BE2C (cell line): ENCODE measurements at places on chromosomes 5 and 9.

- no peak for DNase-seq
These were observed 169.4 kb upstream of the CCNH start for GRCh38 chr5:87582149-87582548.

GRCh38 chr9:134627417-134628353 is 13.9 kb upstream of the COL5A1 start:
- peak; percentile 5 for DNase-seq

DNA sequence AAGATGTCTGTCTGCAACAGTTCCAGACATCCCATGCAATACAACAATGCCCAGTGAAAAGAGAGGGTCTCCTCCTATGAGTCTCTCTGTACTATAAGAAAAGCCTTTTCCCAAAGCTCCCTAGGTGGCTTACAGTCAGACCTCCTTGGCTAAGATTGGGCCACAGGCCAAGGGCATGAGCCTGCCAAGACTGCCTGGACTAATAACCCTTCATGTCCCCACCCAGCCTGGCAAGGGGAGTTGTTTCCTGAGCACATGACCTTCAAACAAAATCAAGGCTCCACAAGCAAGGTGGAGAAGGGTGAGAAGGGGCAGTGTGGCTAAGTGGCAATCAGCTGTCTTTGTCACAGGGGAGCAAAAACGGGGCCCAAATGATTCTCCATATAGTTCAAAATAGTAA is 75.6 kb upstream of the ZSWIM6 start:
- no peak for DNase-seq

- no peak for DNase-seq
These were observed 48.6 kb downstream of the UBE2QL1 start for GRCh38 chr5:6497262-6497661.

DNA sequence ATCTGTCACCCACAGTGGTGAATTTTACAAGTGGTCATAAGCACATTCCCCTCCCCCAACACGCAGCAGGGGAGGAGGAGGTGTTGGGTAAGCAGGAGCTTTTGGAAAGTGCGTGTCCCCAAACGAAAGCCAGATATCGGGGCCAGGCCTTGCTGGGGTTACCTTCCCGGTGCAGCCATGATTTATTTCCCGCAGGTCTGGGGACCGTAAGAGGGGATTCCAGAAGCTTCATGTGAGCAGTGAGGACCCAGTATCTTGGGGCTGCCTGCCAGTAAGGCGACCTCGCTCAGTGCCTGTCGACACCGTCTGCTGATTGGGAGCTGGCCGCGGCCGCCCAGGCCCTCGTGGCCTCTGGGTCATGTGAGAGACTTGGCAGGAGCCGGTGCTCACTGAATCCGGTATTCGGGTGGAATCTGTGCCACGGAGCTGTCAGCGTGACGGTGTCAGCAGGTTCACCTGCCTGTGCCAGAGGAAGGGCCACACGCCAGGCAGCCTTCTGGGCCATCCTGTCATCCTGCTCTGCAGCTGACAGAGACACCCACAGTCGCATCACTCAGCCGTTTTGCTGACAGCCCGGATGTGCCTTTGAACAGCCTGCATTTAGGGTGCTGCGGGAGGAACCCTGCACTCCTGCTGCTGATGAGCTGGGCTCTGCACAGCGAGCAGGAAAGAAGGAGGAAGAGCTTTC is 37.3 kb downstream of the SEC61B start:
- peak; percentile 65 for DNase-seq

- no peak for DNase-seq
These were observed 55.1 kb downstream of the MEGF9 start for GRCh38 chr9:120659209-120659608.

GRCh38 chr9:127942216-127943010 is 4.8 kb upstream of the DPM2 start:
- DNase-seq, result peak; percentile 80

GRCh38 chr5:133624316-133624715 is 12.0 kb upstream of the FSTL4 start:
- no peak for DNase-seq

- DNase-seq, result peak; percentile 78
These were observed 140.8 kb upstream of the OTULINL start for GRCh38 chr5:14440582-14441431.

- DNase-seq, result no peak
These were observed 38.2 kb upstream of the GRAMD2B start for GRCh38 chr5:126384985-126385384.

GRCh38 chr5:125579182-125579581 is 832.7 kb upstream of the ZNF608 start:
- no peak for DNase-seq

- no peak for DNase-seq
These were observed 6.0 kb downstream of the LRRC8A start for GRCh38 chr9:128887914-128888350.

GRCh38 chr9:96460470-96460869 is 10.5 kb downstream of the HABP4 start:
- DNase-seq, result no peak

GRCh38 chr5:113678202-113678601 is 164.7 kb downstream of the YTHDC2 start:
- DNase-seq, result no peak

DNA sequence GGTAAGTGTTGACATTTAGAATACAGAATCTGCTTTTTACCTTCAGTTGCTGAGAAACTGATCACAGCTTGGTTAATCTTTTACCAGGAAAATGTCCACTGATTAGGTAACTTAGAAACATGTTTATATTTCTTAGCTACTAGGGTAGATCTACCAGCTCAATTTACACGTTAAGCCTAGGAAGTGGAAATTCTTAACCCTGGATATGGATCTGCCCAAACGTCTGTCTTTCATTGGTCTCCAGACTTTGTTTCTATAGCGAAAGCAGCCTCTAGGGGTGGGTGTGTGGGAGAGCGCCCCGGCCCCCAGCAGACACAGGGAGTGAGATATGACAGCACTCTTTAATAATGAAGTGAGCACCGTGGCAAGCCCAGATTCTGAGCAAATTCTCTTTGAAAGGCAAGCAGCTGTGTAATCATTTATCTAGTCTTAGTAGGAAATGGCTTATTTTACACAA is 141.6 kb upstream of the ZNF608 start:
- DNase-seq, result peak; percentile 47

DNA sequence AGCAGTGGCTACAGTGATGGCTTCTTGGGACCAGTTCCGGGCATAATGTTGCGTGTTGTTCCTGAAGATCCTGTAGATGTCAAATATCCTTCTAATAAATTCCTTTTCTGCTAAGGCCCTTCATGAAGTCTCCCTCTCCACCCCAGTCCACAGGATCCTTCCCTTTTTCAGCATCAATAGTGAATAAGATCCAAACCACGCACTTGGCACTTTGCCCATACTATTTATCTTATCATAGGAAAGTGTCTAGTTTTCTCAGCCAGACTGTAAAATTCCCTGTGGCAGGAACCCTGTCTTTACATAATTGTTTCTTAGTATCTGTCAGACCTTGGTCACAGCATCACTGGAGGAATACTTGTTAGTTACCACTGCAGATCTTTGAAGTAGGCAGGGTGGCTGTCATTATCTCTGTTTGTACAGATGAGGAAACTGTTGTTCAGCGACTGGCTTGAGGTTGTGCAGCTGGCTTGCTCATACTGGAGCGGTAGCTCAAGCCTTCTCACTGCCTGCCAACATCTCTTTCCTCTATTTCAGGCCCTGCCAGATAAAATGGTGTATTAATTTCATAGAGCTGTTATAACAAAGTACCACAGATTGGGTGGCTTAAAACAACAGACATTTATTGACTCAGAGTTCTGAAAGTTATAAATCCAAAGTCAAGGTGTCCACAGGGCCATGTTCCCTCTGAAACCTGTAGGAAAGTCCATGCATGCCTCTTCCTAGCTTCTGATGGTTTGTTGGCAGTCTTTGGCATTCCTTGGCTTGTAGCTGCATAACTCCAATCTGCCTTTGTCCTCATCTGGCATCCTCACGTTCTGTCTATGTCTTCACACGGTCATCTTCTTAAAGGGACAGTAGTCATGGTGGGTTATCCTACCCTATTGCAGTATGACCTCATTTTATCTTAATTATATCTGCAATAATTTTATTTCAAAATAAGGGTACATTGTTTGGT is 33.5 kb upstream of the APC start:
- no peak for DNase-seq

DNA sequence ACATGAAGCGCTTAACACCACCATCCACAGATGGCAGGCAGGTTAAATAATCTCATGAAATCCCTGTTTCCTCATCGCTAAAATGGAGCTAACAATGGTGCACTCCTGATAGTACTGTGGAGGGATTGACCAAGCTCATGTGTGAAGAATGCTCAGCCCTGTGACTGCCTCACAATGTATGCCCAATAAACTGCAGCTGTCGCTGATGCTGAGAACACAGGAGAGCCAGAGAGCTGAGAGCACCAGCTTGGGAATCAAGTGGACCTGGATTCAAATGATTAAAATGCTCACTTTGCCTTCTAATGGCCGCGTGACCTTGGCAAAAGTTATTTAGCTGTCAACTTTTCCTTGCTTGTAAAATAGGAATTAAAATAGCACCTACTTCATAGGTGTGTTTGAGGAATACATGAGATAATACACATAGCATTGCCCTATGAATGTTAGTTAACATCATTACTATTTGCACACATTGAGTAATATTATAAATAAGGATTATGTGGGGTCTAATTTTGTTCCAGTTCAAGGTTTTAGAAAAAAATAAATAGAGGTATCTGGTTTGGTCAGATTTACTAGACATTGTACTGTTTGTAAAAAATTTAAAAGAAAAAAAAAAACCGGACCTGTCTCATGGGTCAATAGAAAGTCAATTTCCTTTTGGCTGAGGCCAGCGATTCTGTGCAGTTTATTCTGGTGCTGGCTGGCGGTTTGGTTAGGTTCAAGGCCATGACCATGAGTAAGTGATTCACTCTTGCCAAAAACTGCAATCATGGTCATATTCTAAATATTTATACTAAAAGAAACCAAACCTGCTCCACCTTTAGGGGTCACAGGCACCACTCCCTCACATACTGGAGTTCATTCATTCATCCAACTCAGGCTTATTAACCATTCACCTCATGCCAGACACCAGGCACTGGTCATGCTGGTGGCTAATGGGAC is 101.3 kb downstream of the SH3TC2 start:
- DNase-seq, result no peak

DNA sequence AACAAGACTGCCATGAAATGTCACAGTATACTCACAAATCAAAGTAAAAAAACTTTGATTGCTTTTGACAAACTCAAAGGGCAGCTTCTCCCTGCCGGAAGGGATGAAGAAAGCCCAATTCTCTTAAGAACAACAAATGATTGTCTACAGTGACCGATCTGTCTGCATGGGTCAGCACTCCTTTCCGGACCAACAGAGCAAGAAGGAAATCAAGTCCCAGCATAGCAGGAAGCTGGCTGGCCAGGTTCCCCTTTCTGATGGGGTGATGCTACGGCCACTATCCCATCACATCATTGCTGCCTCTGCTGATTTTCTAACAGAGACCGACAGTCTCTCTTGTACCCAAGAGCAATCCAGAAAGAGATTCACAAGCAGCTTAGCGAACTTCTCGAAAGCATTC is 692 bp downstream of the C1QTNF3 start:
- no peak for DNase-seq

- no peak for DNase-seq
These were observed 72.1 kb downstream of the MRPL36 start for GRCh38 chr5:1727571-1727970.

DNA sequence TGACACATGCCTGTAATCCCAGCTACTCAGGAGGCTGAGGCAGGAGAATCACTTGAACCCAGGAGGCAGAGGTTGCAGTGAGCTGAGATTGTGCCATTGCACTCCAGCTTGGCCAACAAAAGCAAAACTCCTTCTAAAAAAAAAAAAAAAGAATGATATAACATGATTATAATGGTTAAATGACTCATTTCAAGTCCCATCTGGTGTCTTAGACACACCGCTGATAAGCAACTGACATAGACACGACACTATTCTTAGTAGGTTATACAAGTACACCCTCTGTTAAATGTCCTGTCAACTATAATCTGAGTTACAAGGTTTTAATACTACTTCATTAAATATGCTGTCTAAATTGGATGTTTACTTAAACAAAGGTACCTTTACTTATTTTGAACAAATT is 405.3 kb upstream of the CLINT1 start:
- no peak for DNase-seq

DNA sequence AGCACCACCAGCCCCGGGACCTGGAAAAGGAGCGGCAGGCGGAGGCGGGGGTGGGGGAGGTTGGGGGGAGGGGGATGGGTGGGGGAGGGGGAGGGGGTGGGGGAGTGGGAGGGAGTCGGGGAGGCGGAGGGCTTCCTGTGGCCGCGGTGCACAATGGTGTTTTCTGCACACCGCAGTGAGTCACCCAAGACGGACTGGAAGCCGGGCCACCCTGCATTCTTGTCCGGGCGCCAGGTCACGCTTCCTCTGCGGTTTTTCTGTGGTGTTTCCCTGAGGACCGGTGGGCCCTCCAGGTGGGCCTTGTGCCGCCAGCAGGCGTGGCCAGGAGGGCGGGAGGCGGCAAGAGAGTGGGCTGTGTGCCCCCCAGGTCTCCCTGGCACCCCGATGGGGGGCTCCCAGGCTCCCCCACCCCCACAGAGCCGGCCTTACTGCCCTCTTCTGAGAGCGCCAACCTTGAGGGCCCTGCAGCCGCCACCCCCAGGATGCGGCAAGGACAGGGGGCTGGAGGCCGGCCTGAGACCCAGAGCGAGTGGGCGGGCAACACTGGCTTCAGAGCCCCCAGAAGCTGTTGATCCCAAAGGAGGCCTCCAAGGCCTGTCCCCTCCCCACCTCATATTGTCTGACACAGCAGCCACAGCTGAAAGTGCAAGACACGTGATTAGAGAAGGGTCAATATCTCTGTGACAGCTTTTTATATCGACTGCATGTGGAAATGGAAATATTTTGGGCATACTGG is 11.1 kb downstream of the EXD3 start:
- no peak for DNase-seq

DNA sequence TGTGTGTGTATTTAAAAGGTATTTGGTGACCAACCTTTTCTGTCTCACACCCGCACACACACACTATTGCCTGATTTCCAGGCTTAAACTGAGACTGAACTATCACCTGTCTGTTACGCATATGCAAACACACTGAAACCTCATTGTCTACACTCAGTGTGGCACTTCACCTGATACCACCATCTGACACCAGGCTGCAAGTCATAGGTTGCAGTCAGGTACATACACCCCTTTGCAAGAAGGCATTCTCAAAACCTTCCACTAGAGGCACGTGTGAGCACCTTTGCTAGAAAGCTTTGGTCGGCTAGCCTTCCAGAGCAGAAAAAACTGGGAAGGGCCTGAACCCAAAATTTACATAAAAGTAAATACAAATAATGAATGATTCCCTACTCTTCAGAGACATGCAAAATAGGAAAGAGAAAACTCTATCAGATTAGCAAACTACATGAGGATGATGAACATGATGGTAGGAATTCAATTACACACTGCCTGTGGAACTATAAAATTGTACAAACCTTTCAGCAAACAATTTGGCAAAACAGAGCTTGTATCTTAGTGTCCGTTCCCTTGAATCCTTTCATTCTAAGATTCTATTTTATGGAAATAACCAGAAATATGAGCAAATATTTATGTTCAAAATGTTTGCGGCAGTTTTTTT is 5.9 kb upstream of the FOXD1 start:
- peak; percentile 65 for DNase-seq

- no peak for DNase-seq
These were observed 24.4 kb downstream of the ARHGAP26 start for GRCh38 chr5:142794537-142794936.
